ENCODE measurements at places on chromosomes 2 and 18.

- no peak for DNase-seq
Measured at GRCh38 chr2:5123582-5124196, 568.5 kb upstream of the SOX11 start.

- DNase-seq, result no peak
Measured at GRCh38 chr2:43175876-43176275, 50.5 kb downstream of the ZFP36L2 start.

GRCh38 chr2:98084869-98085238 is 2.1 kb upstream of the VWA3B start:
- DNase-seq, result no peak

- DNase-seq, result no peak
Measured at GRCh38 chr2:54940723-54941122, 109.5 kb downstream of the RTN4 start.

GRCh38 chr18:9531791-9532410 is 56.6 kb downstream of the RALBP1 start:
- DNase-seq, result no peak

DNA sequence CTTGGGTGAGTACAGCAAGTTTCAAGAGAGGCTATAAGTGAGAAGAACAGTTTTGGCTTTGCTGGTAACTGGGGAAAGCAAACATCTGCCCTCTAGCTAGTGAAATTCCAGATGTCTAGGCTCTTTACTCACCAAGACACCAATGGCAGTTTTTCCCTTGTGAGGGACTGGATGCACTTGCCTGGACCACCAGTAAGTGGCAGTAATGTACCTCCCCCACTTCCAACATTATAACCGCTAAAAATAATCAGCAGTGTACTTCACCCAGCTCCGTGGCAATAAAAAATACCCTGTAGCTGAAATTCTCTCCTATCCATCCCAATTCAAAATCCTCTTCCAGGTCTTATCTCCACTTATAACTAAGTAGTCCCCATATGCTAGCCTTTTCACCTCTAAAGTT is 383.9 kb downstream of the ARHGAP15 start:
- DNase-seq, result peak; percentile 19

DNA sequence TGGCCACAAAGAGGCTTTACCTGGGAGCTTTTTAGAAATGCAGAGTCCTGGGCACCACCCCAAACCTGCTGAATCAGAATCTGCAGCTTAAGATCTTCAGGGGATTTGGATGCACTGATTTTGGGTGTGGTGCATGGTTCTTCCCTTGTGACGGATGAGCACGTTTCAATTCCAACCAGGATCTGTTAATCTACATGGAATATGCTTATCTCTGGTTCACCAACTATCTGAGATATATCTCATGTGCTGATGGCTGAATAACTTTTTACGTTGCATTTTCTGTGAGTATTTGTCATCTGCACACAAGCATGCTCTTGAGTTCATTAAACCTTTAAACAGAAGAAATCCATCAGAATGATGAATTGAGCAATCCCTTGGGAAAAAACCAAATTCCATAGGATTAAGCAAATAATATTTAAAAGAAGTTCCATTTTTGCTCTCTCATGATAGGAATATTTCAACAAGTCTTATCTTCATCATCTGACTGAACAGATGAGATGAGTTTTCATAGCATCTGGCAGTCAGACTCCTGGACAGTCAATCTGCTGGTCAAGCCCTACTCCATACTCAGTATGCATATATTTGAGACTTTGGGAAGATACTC is 120.6 kb downstream of the PLB1 start:
- no peak for DNase-seq

- no peak for DNase-seq
Measured at GRCh38 chr2:65137197-65137775, 7.4 kb upstream of the RAB1A start.

DNA sequence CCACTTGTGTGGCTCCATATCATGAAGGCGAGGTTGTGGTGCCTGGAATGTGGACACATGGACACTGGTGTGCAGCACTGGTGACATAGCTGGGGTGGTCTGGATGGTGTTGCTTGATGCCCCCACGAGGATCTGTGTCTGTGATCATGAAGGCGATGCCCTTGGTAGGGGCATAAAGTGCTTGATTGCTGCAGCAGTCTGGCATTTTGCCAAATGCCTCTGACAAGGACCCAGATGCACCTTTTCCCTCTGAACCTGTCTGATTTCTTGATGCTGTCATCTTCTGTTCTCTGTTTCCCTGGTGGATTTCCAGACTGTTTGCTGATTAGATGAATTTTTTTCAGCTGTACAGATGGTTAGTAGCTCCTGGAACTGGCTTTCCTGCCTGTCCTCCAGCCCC is 752.0 kb upstream of the HS6ST1 start:
- no peak for DNase-seq

DNA sequence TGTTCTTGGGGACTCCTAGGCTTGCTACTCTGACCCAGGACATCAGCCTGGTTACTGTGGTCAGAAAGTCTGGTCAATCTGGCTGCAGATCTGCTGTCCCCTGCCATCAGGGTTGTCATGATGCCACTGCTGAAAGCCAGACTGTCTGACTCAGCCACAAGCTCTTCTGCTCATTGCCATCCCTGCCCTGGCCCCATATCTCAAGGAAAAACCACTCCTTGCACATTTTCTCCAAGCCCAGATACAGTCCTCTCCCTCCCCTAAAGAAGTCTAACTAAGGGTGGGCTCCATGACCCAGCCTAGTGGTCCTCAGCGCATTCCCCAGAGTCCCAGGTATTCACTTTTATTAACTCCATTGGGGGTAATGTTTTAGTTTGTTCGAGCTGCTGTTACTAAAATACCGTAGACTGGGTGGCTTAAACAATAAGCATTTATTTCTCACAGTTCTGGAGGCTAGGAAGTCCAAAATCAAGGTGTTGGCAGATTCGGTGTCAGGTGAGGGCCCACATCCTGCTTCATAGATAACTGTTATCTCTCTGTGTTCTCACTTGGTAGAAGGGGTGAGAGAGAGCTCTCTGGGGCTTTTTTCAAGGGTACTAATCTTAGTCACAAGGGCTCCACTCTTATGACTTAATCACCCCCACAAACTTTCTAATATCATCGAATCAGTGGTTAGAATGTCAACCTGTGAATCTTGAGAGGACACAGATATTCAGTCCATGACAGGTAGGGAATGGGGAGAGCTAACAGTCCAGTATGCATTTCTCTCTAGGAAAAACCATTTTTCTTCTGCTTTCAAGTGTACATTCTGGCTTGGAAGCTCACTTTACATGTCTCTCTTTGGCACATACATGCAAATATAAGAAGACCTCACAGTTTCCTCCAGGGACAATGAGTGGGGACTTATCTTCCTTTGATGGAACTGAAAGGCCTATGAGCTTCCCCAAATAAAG is 94.8 kb upstream of the CXCR4 start:
- no peak for DNase-seq

- DNase-seq, result peak; percentile 47
Measured at GRCh38 chr2:43086451-43087221, 139.8 kb downstream of the ZFP36L2 start.

DNA sequence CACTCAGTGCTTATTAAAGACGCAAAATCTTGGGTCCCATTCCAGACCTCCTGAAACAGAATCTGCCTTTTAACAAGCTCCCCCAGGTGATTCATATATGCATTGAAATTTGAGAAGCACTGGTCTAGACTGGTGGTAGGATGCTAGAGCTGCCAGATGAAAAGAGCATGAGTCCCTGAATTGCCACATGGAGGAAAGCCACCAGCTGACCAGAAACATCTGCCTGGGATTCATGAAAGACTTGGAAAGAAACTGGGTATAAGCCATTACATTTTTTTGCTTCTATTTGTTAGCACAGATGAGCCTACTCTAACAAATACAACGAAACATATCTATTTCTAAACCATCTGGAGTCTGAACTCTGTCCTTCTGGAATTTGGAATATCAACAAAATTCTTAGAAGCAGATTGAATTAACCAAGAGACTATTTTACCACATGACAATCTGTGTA is 228.9 kb downstream of the RBM43 start:
- DNase-seq, result no peak

DNA sequence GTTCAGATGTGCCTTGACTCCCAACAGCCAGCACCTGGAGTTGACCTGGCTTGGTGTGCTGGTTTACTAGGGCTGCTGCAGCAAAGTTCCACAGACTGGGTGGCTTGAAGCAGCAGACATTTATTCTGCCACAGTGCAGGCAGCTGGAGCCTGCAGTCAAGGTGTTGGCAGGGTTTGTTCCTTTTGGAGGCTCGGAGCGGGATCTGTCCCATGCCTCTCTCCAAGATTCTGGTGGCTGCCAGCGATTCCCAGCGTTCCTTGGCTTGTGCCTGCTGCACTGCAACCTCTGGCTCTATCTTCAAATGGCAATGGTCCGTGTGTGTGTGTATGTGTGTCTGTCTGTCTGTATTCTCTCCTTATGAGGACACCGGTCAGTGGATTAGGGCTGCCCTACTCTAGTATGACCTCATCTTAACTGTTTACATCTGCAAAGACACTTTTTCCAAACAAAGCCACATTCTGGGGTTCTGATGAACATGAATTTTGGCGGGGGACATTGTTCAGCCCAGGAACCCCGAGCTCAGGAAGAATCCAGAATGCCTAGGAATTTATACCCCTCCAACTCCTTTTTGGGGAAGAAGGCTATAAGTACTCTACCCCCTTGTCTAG is 44.7 kb upstream of the TMEM131 start:
- DNase-seq, result no peak

- no peak for DNase-seq
Measured at GRCh38 chr2:219086196-219086595, 25.5 kb upstream of the IHH start.

All from cerebellar cortex (tissue), 1 donor.